Renal cortical epithelial cell (primary cell): ENCODE measurements at places on chromosomes 4 and X. TPM values are rescaled to one million over a fixed set of nuclear protein-coding genes. Genes with fewer than 3 reads are reported as not detected.

Gene RXFP1
- total RNA-seq = 0.10 TPM in 1 of 2 replicates, not detected in the other

Gene RAB33A
- 0.15 and 1.4 TPM in 2 replicates for total RNA-seq

- no peak for DNase-seq
Measured at GRCh38 chrX:23509256-23509655, 158.0 kb upstream of the PRDX4 start.

DNA sequence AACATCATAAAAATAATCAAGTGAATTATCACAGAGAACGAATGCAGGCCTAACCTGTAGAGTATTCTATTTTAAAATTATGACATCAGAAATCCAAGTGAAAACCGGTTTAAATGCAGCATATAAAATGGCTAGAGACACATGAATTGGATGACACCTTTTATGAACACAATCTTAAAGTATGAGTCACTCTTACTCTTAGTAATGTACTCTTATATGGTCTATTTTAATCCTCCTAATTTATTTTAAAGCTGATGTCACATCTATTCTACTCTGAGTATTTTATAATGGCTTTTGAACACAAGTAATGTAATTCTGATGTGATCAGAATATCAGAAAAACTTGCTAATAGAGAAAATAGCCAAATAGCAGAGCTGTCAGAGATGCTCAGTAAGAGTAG is 161.4 kb upstream of the RADX start:
- DNase-seq = no peak

DNA sequence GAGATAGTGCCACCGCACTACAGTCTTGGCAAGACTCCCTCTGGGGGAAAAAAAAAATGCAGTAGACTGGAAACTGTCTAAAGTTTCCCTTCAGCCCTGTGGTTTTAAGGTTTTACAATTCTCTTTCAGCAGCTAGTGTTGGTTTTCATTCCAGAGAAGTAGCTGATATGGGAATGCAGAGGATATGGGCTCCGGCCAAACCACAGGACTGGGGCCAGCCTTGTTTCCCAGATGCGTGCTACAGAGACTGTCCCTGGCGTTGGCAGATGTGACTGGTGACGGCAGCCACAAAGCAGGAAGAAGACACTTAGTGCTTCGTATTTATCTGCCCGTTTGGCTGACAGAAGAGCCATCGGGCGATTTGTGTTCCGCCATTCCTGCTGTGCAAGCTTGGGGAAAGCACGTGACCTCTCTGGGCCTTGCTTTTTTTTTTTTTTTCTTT is 43.2 kb downstream of the ZBTB49 start:
- peak; percentile 36 for DNase-seq

DNA sequence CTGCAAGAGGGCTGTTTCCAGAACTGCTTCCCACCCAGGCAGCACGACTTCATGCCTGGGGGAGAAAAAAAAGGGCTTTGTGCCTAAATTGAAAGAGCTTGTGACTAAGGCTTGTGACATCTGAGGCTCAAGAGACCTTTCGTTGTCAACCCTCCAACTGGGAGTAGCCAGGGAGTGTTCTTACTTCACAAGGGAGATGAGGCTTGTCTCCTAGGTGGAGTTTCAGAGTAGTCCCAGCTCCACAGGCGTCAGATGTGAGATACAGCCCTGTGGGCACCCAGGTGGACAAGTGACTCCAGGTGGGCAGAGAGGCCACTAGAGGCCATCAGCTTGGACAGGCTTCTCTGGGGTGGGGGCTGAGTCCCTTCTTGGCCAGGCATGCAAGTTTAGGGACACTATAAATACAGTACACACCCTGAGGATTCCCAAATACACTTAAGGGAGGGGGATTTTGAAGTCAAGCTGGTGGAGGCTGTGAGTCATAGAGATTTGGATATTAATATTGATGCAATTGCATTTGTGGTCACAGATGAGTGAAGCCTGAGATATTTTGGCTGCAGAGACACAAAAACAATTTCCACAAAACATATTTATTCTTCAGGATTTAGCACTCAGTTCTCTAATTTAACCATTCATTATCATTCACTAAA is 40.1 kb upstream of the SETD7 start:
- DNase-seq = no peak

- DNase-seq = no peak
Measured at GRCh38 chrX:70042399-70043371, 7.1 kb downstream of the AWAT2 start.

DNA sequence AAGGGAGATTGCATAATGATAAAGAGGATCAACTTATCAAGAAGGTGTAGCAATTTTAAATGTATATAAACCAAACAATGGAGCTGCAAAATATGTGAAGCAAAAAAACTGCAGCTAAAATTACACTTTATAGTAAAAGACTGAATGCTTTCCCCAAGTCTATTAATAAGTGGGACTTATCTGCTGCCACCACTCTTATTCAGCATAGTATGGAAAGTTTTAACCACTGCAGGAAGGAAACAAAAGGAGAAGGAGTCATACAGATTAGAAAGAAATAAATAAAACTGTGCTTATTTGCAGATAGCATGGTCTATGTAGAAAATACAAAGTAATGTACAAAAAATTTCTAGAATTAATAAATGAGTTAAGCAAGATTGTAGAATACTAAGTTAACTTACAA is 94.1 kb upstream of the GK2 start:
- no peak for DNase-seq

DNA sequence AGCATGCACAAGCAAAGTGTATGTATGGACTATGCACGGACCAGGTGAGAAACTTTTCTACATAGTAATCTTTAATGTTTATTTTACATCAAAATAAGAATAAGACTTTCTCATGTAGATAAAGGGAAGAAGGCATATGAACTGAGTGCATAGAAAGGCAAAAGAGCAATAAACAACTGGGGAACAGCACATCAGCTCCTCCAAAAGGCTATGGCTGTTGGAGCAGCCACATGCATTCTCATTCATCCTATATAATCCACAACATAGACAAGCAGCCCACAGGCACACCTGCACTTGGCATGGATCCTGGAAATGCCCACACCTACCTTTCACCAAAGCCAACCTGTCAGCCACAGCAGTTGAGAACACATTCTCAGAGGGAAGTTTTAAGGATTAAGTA is 586.9 kb upstream of the INTU start:
- no peak for DNase-seq
